Activated gamma-delta T cell treated with Interleukin-2 at 50 U/mL for 16 hours (primary cell): ENCODE measurements at places on chromosomes 11 and 22.

GRCh38 chr11:68460741-68461574, at the start of gene PPP6R3:
PPP6R3 (plus strand) TSS chr11:68460752; CDS start chr11:68537665, 76,913 bp downstream.
- no peak for DNase-seq

DNA sequence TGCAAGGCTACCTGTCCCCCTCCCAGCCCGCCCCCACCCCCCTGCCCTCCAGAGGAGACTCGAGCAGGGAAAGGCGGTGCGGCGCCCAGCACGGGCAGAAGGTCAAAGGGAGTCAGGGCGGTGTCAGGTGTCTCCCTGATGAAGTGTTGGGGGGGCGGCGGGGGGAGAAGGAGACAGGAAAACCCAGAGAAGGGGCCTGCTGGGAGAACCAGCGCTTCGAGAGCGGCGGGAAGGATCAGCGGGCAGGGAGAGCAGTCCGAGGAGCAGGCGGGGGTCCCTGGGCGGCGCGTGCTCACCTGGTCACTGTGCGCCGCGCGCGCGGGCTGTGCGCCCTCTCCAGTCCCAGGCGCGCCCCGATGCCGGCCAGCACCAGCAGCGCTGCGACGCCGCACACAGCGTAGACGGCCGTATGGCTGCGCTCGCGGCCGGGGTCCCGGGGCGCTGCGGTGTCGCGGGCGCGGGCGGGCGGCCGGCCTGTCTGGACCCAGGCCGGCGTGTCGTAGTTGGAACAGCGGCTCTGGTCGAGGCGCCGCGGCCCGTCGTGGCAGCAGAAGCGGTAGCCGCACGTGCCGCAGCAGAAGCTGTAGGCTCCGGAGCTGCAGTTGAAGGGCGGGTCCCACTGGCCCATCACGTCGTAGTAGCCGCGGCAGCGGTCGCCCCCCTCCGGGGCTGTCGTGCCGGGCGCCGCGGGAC, 886 bp downstream of the SHISA8 start:
- DNase-seq, result no peak

DNA sequence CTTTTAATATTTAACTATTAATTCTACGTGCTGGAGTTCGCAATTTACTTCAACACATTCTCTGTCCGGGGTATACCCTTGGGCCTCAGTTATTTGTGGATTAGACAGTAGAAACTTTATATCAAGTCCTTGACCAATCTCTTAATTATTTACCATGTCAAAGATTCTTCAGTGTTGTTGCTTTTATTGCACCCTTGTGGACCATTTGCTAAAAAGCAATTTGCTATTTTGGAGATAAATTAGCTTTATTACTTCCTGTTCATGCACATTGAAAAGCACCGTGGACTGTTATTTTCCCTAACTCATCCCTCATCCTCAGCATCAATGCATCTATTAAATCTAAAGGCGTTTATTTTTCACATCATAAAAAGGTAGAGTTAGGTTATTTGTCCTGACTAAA, 609.9 kb downstream of the CNTN5 start:
- DNase-seq, result no peak

DNA sequence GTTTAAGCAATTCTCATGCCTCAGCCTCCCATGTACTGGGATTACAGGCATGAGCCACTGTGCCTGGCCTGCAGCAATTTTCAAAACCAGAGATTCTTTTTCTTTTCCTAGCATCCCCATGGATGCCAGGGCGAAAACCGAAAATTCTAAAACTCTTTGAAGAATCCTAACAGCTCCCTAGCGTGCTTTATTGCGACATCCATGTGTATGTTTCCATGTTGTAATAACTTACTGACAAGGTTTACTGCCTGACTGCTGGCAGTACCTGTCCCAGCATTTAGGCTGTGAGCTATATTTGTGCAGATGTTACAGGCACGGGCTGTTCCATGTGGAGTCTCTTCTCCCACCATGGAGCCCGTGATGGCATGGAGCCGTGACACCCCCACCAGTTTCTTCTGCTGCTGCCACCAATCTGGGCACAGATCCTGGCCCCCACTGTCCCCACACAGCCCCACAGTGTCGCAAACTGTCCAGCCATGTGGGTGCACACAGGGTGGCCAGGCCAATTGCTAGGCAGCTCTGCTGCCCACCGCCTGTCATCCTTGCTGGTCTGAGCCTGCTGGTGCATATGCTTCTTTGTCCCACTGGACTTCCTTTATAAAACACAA, 7.1 kb upstream of the TAB1 start:
- no peak for DNase-seq

DNA sequence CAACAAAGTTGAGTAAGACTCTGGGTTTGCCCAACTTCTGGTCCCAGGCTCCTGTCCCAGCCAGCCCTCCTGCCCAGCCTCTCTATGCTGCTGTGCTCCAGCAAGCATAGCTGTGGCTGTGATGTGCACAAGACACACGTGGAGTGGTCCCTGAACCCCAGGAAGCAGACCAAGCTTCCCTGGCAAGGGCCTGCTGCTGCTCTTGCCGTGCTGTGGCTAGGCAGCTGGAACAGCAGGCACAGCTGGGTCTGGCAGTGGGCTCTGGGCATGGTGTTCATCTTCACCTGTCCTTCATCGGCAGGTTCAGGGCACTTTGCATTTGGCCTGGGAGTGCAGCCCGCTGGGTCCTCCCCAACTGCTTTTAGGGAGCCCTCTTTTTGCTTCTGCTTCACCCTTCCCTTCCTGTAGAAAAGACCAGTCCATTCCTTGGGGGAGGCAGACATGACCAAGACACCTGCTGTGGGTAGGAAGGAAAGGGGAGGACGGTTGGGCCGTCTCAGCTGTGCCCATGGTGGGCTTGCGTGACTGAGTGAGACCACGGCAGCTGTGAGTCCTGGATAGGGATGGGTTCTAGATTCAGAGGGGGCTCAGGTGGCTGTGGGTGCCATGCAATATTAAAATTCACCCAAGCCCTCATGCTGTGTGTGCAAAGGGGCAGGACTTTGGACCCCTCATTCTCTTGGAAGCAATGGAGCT, 26.1 kb upstream of the ETS1 start:
- no peak for DNase-seq

- DNase-seq, result no peak
Observed at GRCh38 chr11:82105331-82105998, 628.2 kb downstream of the FAM181B start.

GRCh38 chr11:63711838-63712237, 30.5 kb downstream of the RTN3 start:
- DNase-seq, result no peak

GRCh38 chr11:68610452-68611116, 73.8 kb upstream of the GAL start:
- no peak for DNase-seq

DNA sequence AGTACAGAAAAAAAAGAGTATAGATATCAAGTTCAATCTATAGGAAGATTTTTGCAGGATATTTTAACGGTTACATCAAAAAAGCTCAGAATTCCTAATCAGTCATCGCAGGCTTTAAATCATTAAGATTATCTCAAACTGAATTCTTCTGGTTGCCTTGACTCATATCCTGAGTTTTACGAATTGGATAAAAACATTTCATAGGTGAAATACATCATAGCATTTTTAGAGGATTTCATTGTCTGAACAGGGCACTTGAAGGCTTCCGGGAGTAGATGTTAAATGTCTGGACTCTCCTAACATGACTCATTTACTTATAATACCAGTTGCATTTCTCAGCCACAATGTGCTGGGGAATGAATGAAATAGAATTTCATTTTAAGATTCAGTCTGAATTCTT, 2216.6 kb upstream of the RAG2 start:
- no peak for DNase-seq

DNA sequence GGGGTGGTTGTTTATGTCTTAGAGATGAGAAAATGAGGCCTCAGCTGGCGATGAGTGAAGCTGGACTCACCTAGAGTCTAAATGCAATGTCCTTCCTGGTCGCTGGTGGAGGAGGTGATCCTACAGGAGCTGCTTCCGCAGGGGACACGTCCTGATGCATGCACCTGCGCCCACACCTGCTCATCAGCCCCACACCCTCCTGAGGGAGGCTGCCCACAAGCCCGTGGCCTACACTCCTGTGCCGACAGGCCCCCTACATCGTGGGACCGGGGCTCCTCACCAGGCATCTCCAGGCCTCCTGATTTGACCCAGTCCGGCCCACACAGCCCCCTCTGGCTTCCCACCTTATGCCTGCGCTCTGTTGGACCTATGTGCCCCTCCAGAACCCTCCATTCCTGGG, 857.2 kb downstream of the TBC1D22A start:
- DNase-seq, result no peak

DNA sequence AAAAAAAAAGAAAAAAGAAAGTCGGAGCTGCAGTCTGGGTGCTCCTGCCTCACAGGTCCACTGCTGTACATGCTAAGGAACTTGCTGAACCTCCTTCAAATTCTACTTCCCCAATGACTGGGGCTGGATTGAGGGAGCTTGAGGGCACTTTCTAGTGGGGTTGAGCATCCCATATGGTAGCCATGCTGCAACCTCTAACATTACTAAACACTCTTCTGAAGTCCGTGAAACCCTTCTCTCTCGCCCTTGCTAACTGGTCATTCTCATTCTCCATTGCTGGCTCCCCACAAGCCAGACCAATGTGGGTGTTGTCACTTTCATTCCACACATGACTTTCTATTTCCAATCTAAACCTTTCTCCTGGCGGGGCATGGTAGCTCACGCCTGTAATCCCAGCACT, 1.2 kb downstream of the ESS2 start:
- no peak for DNase-seq

GRCh38 chr11:107653076-107653475, 58.8 kb downstream of the SLN start:
- DNase-seq, result no peak

DNA sequence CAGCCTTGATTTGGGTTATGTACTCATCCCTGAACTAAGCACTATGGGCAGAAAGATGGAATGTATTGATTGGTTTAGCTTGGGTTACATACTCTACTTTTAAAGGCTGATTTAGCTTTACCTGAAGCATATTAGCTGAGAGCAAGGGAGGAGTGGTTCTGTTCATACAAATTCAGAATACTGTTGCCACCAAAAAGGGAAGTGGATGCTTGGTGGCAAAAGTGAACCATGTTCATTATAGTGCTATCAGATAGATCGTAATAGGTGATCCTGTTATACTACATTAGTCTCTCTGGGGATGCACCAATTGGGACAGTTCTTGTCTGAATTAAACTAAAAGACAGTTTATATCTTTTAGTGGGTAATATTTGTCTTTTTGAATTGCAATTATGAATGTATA, 44.5 kb upstream of the RRM1 start:
- DNase-seq, result no peak

- no peak for DNase-seq
Observed at GRCh38 chr11:114180301-114181055, 115.7 kb upstream of the NNMT start.

DNA sequence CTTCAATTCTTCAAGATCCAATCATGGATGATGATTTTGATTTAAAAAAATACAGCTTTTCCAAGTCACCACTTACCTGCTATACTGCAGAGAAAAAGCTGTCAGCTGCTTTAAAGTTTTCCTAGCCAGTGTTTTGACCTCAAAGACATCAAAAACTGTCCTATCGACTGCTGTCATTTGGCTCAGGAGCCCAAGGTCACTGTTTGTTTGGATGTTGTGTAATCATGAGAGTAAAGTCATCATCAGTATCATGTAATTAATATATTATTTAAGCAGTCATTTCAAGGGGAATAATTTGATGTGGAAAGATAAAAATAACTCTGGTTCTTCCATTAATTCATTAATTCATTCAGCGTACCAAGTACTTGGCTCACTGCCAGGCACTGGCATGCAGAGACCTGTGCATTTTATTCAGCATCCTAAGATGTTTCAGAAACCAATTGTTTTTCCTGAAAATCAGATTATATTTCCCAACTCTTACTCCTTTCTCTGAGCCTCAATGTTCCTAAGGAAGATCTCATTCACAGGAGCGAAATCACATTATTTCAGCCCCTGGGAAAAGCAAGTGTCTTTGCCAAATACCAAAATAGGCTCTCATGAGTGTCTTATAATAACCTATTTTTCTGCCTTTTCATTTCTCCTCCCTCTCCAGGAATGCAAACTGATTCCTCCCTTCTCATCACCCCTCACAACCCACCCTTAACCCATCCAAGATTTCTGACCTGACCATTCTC, 59.9 kb downstream of the SLC1A2 start:
- DNase-seq, result no peak

- no peak for DNase-seq
Observed at GRCh38 chr11:64499261-64500004, 91.6 kb upstream of the SLC22A12 start.
